Kidney (tissue), 22 donors: ENCODE measurements at places on chromosomes 6 and 20. TPM values are rescaled to one million over a fixed set of nuclear protein-coding genes. Genes with fewer than 3 reads are reported as not detected.

Gene SLC12A5
- 2.0 TPM for total RNA-seq

DNA sequence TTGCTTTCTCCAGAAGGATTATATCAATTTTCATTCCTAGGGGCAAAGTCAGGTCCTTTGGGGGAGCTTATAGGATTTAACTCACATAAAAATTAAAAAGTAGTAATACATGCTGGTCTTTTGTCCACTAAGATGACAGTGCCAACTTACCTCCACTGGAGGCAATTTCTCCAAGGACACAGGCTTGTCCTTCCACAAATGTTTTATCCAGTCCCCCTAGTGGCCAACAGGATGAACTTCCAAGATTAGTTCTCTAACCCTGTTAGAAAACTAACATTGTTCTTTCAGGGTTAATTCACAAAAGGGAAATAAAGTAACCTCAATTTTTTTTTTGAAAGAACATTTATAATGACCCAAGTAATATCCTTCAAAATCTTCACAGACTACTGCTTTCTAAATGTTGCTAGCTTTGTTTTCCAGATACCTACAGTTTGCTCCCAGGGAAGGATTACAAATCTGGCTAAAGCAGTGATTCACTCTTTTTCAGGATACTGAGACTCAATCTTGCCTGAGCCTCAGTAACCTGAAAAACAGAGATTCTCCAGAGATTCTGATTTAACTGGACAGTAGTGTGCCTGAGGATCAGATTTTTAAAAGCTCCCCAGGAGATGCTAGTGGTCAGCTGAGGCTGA, 31.7 kb upstream of the UBR2 start:
- DNase-seq, result peak; percentile 79

DNA sequence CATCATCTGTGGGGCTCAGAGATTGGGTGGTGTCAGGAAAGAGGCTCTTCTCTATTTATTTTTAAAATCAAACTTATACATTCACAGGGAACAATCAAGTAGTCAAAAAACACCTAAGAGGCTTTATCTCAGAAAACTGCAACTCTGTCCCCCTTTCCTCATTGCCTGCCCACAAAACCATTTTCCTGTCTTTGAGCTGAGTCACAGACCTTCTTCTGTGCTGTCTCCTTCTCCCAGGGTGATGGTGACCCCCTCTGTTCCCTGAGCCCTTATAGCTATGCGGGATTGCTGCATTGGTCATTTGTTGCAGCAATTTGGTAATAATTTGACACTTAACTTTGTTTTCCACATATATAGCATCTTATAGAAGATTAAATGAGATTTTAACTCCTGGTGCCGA, 195.2 kb upstream of the PROKR2 start:
- DNase-seq, result no peak

DNA sequence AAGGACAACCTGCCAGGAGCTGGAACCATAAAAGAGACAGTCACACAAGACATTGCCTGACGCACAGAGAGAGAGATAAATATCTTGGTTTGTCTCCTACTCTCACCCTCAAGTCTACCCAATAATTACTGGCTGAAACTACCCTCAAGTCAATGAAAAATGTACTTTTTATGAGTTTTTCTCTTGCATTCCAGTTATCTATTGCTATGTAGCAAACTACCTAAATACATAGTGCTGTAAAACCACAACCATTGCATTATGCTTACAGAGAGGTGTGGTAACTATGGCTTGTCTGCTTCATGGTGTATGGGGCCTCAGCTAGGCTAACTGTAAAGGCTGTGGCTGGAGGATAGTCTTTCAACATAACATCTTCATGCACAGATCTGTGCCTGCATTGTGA, 247.8 kb downstream of the HAO1 start:
- no peak for DNase-seq

- DNase-seq, result no peak
Measured at GRCh38 chr6:41921712-41921998, 356 bp downstream of the BYSL start.

DNA sequence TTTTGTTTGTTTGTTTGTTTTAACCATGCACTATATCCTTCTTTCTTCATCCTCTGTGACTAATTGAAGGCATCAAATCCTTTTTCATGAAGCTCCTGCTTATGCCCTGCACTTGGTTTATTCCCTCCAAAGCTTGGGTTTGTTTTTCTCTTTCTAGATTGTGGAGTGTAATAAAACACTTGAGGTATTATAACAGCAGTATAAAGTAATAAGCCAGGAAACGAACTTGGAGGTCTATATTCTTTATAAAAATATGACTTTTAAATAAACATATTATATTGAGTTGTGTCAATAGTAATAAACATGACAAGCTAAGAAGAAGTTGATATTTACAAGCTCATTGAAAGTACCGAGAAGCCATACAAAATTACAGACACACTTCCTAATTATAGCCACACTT, 659.4 kb downstream of the RFPL4B start:
- DNase-seq, result no peak

GRCh38 chr6:120077489-120077888, 727.9 kb upstream of the MAN1A1 start:
- peak; percentile 25 for DNase-seq

GRCh38 chr20:11277170-11277569, 603.4 kb upstream of the JAG1 start:
- no peak for DNase-seq

GRCh38 chr6:137657351-137657911, 163.2 kb upstream of the OLIG3 start:
- DNase-seq, result no peak

DNA sequence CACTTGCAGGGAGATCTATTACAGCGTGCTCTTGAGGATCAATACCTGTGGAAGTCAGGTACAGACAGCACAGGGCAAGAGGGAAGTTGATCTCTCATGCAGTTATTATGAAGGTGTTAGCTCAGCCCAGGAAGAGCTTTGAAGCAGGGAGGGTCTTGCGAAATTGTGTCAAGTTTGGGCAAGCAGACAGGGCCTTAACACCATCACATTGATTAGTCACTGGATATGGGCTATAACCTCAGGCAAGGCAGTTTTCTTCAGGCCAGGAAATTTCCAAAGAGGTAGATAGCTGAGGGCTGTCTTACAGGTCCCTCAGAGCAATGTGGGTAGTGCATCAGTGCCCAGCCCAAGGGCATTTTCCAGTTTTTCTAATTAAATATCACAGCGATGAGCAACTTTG, 643.8 kb downstream of the DHX35 start:
- no peak for DNase-seq

DNA sequence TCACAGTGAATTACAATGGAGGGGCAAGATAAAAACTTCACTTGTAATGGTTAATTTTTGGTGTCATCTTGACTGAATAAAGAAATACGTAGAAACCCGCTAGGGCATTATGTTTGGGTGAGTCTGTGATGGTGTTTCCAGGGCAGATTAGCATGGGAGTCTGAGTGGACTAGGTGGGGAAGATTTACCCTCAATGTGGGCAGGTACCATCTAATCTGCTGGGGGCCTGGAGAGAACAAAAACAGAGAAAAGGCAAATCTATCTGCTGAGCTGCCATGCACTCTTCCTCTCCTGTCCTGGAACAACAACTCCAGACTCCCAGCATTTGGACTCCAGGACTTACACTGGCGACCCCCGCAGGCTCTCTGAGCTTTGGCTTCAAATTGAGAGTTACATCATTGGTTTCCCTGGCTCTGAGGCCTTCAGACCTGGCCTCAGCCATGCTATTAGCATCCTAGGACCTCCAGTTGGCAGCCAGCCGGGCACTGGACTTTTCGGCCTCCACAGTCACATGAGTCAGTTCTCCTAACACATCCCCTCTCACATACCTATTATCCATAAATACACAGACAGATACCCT, 19.7 kb downstream of the NINL start:
- DNase-seq, result no peak
